ENCODE measurements at places on chromosomes 5 and 9.

GRCh38 chr5:151130235-151130921 lies 27.2 kb downstream of the ANXA6 start:
- DNase-seq, result no peak

- DNase-seq, result no peak
Measured at GRCh38 chr5:132787076-132787475, 10.0 kb upstream of the SEPTIN8 start.

- DNase-seq, result no peak
Measured at GRCh38 chr9:87346061-87346665, 151.5 kb upstream of the DAPK1 start.

DNA sequence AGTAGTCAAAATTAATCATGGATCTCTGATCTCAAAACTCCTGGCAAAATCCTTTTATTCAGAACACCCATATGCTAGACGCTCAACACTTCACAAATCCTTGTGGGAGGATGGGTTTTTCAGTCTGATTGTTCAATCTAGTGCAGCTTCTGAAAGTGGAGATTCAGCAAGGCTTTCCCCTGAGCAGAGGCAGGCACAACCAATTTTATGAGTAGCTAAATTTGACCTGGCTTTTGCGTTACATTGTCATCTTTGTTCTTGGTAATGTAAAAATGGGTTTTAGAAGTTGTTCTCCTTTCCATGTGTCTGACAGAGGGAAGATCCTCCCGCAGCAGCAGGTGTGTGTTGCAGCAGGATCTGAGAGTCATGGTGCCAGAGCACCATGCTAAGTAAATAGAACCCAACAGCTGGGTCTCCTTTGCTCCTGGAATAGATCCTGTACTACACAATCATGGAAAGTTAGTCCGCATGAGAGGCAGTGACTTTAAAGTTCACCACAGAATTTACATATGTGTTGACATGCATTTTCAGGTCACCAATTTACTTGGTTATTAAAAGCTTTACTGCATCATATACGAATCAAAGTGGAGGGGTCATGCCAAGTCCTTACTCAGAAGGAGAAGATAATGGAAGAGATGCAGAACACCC lies 70.1 kb upstream of the MEF2C start:
- DNase-seq, result no peak

DNA sequence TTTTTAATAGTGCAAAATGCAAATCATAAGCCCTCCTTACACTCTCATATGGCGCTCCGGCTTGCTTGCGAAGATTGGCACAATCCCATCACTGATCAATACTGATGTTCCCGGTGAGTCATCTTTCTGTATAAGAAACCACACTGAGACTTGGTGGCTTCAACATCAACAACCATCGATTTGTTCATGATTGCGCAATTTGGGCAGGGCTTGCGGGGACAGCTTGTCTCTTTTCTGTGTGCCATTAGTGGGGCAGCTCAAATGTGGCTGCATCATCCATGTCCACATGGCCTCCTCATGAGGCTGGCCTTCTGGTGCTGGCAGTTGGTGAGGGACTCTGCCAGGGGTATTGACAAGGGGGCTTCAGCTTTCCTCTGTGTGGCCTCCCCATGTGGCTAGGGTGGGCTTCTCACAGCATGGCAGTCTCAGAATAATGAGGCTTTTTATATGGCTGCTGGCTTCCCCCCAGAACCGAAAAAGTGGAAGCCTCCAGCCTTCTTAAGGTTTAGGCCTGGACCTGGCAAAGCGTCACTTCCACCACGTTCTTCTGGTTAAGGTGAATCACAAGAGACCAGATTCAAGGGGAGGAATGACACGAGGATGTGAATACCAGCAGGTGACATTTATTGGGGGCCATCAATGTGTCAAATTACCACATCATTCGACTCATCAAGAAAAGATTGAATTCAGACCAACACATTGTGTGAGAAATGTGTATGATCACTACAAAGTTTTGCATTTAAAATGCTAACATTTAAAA lies 79.5 kb upstream of the NFIL3 start:
- DNase-seq, result no peak

DNA sequence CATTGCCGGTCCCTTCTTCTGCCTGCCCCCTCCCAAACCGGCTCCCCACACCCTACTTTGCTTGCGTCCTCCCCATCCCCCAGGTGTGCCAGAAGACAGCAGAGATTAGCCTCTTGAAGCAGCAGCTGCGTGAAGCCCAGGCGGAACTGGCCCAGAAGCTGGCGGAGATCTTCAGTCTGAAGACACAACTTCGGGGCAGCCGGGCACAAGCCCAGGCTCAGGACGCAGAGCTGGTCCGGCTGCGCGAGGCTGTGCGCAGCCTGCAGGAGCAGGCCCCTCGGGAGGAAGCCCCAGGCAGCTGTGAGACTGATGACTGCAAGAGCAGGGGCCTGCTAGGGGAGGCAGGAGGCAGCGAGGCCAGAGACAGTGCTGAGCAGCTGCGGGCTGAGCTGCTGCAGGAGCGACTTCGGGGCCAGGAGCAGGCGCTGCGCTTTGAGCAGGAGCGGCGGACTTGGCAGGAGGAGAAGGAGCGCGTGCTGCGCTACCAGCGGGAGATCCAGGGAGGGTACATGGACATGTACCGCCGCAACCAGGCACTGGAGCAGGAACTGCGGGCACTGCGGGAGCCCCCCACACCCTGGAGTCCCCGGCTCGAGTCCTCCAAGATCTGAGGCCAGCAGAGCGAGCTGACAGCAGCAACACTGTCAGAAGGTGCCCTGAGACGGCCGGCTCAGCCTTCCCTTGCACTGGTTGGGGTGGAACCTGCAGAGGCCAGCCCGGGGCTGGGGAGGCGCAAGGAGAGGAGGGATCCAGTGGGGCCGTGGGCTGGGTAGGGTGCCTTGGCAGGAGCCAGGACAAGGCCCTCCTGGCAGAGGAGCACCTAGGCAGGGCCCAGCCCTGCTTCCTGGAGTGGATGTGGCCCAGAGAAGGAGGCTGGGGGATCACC lies 8.3 kb downstream of the N4BP3 start:
- DNase-seq, result no peak

- DNase-seq, result no peak
Measured at GRCh38 chr9:129665389-129665775, at the start of gene PRRX2. Gene PRRX2 (plus strand): TSS chr9:129665647. CDS start chr9:129665868, 221 bp downstream.

Measured in activated naive CD4-positive, alpha-beta T cell treated with anti-CD3 and anti-CD28 coated beads, Interleukin-2, amount 50 U/mL, for 72 hours (primary cell).